Forelimb muscle (tissue), 1 donor: ENCODE measurements at places on chromosomes 16 and 17. TPM values are rescaled to one million over a fixed set of nuclear protein-coding genes. Genes with fewer than 3 reads are reported as not detected.
A peak's percentile ranks its signal among the peaks of the same experiment; 100 is the strongest.

HNF1B gene
- polyA plus RNA-seq, result not detected

USP10 gene
- polyA plus RNA-seq, result 53.1 TPM

TBC1D3D gene
- polyA plus RNA-seq, result 1.3 TPM

KRTAP4-1 gene
- not detected for polyA plus RNA-seq

AKAP1 gene
- polyA plus RNA-seq, result 86.3 TPM

DNAI2 gene
- polyA plus RNA-seq, result 0.14 TPM

DNA sequence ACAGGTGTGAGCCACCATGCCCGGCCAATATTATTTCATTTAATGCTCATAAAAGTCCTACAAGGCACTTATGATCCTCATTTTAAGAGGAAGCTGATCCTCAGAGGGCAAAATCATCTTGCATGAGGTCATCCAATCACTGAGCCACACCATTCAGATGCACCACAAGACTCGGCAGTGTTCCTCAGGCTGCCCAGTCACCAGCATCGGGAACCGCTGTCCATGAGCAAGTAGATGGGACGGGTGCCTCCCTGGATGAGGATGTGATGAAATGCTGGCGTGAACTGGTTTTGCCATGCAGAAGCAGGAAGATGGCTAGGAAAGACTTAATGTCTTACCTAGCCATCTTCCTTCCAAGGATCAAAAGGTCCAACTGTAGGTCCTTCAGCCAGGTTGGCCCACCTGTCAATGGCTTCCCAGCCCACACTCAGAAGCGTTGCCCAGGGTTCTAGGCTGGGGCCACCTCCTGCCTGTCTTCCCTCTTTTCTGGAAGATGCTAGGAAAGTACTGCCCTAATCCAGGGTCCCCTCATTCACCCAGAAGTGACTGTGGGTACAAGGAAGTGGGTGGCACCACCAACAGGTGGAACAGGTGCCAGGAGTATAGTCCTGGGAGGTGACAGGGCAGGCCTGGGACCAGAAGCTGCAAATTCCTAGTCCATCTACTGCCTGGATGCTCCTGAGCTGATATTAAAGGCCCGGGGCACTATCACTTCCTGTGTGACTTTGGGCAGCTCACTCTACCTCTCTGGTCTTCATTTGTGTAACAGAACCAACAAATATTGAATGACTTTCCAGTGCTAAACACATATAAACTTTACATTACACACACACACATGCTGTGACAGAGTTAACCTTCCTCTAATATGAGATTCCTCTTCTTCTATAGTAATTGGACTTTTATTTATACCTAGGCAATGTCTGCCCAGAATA is 32.2 kb upstream of the CRYBA1 start:
- DNase-seq, result no peak

DNA sequence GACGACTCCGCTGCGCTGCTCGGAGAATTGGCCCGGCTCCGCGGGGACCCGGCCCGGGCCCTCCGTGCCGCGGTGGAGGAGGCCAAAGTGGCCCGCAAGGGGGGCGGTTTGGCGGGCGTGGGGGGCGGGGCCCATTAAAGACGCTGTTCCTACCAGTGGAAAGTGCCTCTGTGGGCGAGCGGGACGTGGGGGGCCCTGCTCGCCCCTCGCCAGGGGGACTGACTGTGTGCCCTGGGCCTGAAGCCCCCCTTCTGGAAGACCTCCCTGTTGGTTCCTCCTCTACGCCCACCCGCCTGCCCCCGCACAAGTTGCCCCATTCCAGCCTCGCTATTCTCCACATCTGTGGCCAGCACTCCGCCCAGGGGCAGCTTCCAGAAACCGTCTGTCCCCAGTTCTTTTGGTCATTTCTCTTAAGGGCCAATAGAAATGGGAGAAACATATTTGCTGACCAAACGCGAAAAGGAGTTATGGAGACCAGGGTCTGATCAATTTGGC is 1.9 kb upstream of the FGF11 start:
- no peak for DNase-seq

GRCh38 chr17:37485938-37486570 is 3.6 kb upstream of the DUSP14 start:
- no peak for DNase-seq

GRCh38 chr16:58495521-58496331 is 4.2 kb upstream of the NDRG4 start:
- DNase-seq, result no peak

DNA sequence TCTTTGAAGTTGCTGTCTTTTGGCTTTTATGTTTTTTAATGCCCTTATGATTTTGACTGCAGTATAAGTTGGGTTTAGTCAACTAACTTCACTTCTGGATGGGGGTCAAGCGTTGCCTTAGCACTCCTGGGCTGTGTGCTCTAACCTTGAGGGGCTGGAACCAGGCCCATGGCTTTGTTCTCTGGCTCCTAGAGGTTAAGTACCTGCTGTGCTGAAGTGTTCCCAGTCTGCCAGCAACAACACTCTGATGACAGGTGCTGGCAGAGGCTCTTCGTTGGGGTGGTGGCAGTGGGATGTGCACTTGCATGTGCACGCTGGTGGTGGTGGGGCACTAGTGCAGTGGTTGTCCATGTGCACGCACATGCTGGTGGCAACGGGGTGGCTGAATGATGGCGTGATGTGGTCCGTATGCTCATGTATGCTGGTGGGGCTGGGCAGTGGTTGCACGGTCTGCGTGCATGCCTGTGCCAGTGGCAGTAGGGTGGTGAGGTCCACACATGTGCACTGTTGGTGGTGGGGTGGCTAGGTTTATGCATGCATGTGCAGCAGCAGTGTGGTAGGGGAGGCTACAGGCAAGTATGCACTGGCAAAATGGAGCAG is 447.8 kb upstream of the GOT2 start:
- DNase-seq, result no peak

DNA sequence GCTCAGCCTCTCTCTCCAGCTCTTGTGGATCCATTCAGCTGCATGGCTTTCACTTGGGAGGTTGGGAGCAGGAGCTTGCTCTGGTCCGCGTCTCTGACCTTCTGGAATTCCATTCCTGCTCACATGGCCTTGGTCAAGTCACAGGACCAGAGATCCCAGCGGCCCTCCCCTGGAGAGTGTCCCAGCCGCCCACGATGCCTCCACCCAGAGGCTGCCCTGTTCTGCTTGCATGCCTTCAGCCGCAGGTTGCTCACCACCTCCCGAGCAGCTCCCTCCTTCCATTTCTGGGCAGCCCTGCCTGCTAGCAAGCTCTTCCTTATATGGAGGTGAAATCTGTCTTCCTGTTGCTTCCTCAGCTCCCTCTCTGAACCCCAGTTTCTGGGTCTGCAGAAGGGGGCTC is 32.6 kb downstream of the RAI1 start:
- no peak for DNase-seq

GRCh38 chr17:31843070-31843745 is 15.8 kb downstream of the COPRS start:
- DNase-seq, result peak; percentile 63

DNA sequence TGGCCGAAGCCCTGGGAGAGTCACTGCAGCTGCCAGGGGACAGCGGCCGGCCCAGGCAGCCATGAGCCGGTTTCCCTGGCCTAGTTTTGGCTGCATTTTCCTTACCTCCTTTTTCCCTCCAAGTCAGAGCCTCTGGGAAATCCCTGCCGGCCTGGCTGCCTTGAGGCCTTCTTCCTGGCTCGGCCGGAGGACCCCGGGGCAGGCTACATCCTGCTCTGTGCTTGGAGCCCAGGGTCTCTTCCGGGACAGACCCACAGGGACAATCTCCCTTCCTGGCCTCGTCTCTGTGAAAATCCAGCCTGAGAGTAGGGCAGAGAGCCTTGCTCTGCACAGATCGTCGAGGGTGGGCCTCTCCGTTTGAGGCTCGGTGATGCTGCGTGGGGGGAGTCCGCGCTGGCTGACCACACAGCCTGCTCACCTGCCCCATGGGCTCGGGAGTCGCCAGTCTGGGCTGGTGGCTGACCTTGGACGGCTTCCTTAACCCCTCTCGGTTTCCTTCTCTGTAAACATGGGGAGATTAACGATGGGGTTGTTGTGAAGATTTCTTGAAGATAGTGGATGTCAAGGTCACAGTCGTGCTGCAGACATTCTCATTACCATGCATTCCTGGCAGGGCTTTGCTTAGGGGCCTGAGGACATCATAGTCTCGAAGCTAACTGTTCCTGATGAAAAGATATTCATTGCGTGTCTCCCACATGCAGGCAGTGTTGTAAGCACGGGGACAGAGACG is 34.8 kb upstream of the CIBAR2 start:
- DNase-seq, result no peak

DNA sequence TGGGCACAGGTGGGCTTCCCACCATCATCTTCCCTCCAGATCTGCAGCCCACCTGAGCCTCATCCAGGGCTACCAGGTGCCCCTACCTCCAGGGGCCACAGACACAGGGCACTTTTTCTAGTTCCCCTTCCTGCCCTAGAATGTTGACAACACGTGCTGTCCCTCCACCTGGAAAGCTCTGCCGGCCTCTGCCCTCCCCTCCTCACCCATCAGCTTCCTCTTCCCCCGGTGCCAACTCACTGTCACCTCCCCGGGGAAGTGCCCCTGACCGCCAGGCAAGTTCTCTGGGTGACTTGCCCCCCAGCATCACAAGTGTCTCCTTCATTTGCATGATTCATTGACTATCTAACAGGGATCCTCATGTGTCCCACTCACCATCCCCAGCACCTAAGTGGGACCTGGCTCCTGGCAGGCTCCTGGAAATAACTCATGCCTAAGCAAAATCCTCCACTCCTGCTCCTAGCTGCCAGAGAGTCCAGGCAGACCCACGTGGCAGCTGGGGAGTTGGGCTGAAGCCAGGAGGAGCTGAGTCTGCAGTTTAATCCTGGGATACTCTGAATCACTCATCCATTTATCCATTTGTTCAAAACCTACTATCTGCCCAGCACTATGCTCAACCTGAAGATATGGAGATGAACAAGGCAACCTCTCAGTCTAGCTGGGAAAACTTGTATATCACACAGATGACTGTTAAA is 304.4 kb downstream of the FOXL1 start:
- no peak for DNase-seq

- no peak for DNase-seq
These were observed 53.8 kb downstream of the MYO18A start for GRCh38 chr17:29126268-29126930.

DNA sequence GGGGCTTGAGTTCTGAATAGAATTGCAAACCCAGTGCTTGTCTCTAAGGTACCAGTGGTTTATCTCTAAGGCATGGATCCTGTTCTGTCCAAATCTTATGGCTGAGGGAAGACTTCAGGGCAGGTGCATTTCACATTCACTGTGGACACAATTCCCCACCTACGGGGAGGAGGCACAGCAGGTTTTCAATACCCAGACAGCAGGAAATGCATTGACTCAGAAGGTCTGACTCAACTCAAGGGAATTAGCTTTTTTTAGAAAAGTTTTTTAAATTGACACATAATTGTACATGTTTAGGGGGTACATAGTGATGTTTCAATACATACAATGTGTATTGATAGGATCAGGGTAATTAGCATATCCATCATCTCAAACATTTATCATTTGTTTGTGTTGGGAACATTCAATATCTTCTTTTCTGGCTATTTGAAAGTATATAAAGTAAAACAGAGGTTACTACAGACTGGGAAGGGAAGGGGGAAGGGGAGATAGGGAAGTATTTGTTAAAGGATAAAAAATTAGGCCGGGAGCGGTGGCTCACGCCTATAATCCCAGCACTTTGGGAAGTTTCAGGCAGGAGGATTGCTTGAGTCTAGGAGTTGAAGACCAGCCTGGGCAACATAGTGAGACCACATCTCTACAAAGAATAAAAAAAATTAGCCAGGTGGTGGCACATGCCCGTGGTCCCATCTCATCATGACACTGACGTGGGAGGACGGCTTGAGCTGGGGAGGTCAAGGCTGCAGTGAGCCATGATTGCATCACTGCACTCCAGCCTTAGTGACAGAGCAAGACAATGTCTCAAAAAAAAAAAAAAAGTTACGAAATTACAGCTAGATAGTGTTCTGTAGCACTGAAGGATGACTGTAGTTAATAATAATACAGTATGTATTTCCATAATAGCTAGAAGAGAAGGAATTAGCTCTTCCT is 54.9 kb downstream of the RGS9 start:
- no peak for DNase-seq
